ENCODE measurements at places on chromosomes 13 and 19.
A peak's percentile ranks its signal among the peaks of the same experiment; 100 is the strongest.

DNA sequence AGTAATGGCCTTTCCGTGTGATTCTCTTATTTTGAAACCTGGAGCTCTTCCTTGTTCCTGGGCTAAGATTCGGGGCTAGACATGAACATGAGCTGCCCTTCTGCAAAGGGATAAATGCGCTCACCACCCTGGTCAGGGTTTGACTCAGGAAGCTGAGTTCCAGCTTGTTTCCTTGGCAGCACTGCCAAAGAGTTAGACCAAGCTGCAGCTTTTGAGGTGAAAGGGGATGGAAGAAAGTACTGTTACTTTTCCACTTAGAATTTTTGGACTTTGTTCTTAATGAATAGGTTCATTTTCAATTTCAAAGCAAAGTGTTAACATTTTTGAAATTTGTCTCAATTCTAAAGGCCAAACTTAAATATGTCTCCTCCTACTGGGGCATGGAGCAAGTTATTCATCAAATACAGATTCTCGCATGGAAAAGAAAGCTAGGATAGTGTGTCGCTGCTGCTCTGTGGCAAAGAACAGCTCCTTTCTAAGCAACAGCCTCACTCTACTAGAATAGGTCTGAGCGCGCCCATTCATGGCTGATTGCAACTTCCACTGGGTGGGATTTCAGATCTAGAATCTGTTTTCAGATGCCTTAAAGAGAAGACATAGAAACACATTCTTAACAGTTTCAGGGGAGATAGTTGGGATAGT lies 2.2 kb downstream of the RGCC start:
- DNase-seq, result peak; percentile 22

DNA sequence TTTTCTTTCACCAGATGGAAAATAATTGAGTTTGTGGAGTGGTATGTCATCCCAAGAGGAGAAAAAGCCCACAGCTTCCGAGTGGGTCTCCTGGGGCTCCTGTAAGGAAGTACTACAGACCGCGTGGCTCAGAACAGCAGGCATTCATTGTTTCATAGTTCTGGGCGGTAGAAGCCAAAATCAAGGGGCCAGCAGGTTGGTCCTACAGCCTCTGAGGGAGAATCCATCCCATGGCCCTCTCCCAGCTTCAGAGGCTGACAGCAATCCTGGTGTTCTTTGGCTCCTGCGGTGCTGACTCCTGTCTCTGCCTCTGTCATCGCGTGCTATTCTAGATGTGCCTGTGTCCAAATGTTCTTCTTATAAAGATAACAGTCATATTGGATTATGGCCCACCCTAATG lies 362.6 kb downstream of the FGF14 start:
- no peak for DNase-seq

GRCh38 chr13:94305934-94306333 lies 173.5 kb downstream of the DCT start:
- DNase-seq, result no peak

DNA sequence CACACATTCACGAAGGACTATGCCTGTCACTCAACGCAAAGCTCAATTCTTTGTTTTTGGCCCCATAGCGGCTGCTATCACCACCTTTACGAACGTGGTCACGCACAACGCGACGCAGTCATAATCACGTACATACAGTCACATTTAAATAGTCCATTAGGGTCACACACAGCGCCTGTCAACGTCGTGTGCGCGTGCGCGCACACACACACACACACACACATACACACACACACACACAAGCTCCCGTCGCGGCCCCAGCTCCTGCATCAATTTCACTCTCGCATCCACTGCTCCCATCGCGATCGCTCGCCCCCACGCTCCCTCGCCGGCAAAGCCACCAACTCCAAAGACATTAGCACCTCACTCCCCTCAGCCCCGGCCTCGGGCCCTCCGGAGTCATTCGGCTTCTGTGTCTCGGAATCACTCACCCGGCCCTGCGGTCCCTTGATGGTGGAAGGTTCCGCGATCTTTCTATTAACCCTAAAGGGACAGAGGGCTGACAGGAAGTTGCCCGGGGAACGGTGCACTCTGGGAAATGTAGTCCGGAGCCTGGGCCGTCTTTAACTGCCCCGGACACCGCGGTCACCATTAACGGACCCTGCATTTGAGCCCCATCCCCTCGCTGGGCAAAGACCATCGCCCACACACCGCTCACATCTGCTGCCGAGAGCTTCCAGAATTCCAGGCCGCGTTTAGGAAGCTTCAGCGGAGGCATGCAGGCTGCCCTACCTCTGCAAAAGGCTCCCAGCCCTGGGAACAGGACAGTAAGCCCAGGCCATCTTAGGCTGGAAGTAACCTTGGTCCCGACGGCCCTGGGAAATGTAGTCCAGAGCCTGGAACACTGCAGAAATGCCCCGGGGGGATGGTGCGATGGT lies at the start of gene ZNF790:
ZNF790 (minus strand) TSS at position 482 of the 878 bp plus-strand sequence. CDS start 12,768 bp downstream, outside the sequence.
- peak; percentile 93 for DNase-seq
